ENCODE measurements at places on chromosomes 5 and 9.

DNA sequence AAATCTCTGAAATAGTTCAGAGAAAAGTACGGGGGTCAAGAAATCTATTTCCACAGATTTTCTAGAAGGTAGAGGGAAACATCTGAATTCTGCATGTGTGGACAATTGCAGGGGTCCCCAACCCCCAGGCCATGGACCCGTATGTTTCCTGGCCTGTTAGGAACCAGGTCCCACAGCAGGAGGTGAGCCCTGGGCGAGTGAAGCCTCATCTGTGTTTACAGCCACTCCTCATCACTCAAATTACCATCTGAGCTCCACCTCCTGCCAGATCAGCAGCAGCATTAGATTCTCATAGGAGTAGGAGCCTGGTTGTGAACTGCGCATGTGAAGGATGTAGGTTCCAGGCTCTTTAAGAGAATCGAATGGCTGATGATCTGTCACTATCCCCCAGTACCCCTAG, 200.5 kb upstream of the EDIL3 start:
- no peak for DNase-seq

GRCh38 chr5:156186760-156187159, 140.2 kb upstream of the SGCD start:
- DNase-seq, result no peak

- DNase-seq, result no peak
Measured at GRCh38 chr9:68780380-68780712, 75.3 kb downstream of the PIP5K1B start.

DNA sequence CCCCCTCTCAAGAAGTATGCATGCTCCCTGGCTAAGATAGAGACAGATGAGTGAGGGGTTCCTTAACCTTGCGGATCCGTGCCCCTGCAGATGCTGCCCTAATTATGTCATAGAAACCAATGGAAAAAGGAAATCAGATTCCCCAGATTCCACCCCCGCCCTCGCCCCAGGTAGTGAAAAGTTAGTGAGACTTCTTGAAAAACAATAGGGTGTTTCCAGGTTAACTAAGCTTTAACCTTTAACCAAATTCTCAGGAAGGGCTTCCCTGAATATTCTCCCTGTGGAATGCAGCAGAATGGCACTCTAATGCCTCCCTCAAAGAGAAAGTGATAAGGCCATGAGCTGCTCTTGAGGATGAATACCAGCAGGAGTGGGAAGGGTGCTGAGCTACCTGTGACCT, 116.0 kb upstream of the RANBP3L start:
- DNase-seq, result no peak

- peak; percentile 90 for DNase-seq
Measured at GRCh38 chr9:35096035-35096849, at the start of gene PIGO. PIGO (minus strand) TSS chr9:35096591; CDS start chr9:35095565, 1,026 bp downstream.

DNA sequence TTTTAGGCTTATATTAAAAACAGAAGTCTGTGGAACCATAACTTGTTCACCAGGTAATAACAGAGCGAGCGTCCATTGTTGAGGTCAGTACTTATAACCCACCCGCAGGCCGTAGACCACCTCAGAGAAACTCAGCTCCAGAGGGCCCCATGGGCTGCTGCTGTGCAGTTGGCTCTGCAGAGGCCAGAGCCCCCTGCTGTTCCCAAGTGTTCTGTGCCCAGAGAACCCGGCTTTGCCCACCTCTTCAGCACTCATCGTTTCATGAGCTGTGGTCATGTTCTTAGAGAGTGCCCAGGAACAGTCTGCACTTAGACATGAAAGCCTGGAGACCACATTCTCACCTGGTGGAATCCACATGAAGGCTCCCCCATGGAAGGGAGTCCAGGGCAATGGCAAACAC, 50.4 kb upstream of the SLC2A8 start:
- peak; percentile 52 for DNase-seq

DNA sequence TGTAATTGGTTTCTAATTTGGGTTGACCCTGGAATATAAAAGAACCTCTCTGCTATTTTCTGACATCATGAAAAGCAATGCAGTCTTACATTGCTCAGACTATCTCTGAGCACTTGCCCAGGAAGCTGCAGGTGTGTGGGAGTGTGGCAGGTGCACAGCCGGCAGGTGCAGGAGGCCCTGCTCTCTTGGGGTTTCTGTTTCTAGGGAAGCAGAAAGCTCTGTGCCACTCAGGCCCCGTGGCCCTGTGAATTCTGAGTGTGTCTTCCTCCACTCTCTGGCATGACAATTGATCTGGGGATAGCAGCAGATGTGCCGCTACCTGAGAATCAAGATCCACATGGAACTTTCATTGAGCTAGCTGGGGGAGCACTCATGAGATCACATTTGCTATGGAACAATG, 45.7 kb upstream of the IRX2 start:
- DNase-seq, result no peak

DNA sequence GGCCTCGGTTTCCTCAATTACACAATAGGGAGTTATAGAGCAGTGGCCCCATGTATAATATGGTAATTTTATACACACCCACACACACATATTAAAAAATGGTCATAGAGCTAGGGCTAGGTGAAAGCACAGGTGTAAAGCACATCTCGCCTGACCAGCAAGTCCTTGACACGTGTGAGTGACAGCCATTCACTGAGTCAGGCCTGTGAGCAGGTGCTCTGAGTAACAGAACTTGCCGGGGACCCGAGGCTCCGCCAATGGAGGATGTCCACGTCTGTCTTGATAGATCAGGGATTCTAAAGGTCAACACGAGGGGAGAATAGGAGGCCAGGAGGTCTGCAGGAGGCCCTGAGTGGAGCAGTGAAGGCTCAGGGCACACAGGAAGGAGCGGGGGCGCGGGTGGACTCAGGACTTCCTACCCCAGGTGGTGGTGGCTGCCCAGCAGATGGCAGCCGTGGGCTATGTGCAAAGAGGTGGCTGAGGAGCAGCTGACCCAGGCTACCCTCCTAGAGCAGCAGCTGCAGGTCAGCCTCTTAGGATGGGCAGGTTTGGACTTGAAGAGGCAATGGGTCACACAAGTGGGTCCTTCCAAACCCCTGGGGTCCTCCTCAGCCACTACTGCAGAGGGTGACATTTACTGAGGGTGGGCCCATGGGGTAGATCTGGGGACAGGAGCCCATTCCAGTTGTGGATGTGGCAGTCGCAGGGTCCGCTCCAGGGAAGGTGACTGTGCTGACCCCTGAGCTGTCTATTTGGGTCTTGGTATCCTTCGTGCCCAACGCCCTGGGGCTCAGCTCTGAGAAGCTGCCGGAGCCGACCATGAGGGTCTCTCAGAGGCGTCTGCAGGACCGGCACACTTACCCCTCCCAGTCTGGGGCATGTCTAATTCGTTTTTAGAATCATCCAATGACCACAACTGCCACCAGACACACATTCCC, 45.9 kb downstream of the PRRT1B start:
- DNase-seq, result peak; percentile 90

DNA sequence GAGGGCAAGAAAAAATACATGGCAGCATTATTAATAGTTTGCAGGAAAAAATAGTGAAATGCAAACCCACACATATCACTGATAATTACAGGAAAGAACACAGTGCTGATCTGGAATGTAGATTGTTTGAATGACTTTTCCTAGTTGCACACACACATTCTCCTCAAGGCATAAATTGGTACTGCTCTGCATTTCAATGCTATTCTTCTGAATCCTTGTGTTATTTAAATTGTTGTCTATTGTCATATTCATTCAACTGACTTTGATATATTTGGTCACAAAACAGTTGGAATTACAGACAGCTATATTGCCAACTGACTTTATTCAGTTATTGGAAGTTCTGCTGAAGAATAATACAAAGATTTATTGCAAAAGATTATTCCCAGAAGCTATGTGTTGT, 139.5 kb downstream of the CDH10 start:
- DNase-seq, result no peak

DNA sequence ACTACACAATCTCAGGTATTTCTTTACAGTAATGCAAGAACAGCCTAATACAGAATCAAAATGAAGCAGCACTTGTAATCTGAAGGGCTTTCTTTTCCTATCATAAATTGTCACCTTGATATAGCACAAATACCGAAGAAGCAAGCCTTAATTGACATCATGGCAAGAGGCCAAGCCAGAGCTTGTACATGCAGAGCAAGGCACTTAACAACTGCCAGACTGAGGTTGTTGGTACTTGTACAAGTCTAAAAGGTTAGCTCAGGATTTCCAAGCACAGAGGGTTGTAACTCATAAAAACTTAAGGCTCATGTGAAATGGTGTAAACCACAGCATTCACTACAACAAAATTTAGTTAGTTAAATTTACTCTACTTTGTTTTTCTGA, 158.8 kb upstream of the SPEF2 start:
- no peak for DNase-seq

DNA sequence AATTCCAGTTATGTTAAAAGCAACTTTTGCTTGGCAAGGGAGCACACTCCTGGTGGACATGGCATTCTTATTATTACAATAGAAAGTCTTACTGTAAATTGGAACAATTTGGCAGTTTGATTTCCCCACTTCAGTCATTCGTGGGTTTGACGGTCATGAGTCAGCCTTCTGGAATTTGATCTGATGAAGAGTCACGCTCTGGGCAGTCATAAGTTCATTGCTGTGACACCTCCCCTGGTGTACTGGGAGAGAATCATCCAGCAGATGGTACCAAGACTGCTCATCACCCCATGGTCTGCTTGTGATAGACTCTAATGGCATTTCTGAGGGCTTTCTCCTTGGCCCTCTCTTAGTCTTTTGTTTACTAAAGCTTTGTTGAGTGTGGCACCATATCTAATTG, 53.8 kb downstream of the GLRA1 start:
- DNase-seq, result no peak
